ENCODE measurements at places on chromosomes 12 and 14.

GRCh38 chr12:80648881-80649280 lies 58.6 kb upstream of the MYF6 start:
- DNase-seq = no peak

GRCh38 chr12:75960954-75961661 lies 70.5 kb downstream of the PHLDA1 start:
- DNase-seq = no peak

- no peak for DNase-seq
Observed at GRCh38 chr12:15114501-15114900, 106.7 kb downstream of the RERG start.

DNA sequence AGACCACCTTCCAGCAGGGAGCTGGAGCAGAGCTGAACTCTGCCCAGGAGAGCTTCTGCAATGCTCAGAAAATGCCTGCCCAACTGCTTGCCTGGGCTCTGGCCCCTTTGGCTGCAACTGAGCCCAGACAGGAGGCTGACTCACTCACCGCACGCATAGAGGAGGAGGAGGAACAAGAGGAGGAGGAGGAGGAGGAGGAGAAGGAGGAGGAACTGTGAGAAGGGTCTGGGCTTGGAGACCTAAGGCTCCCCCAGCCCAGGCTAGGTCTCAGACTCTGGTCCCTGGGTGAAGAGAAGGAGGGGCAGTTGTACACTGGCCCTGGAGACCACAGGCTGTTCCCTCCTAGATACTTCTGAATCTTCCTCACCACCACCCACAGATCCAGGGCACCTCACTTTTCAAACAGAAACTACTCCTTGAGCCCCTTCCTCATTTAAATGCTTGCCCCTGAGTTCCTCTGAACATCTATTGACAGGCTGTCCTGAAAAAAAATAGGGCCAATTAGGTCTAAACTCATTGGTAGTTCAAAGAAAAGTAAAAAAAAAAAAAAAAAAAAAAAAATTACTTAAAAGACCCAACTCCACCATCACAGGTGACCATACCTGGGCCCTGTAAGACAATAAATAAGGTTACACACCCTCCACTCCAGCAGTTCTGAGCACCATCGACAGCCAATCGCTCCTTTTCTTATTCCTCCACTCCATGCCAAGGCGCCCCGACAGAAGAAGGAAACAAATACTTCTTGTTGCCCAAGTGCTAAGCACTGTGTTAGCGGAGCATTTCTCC lies 674 bp downstream of the VDR start:
- DNase-seq = peak; percentile 70

GRCh38 chr14:103243764-103244737 lies 90.0 kb upstream of the EIF5 start:
- no peak for DNase-seq

- no peak for DNase-seq
Observed at GRCh38 chr12:57992001-57992400, 50.6 kb downstream of the ATP23 start.

DNA sequence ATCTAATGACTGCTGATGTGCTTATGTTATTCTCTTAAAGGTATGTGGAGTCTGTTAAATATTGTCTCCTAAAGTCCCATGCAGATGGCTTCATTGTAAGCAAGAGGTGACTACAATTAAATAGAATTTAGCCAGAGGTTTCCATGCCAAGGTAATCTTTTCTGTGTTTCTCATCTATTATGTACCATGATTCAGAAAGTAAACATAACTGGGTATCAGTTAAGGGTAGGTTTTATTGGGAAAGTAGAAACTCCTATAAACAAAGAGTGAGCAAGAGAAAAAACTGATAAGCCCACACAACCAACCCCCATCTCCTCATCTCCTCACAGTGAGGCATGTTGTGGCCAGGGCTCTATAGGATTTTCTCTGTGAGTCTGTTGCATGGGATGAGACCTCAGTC lies 611.7 kb downstream of the SNAPC1 start:
- DNase-seq = no peak

- no peak for DNase-seq
Observed at GRCh38 chr14:65352964-65353530, 59.5 kb upstream of the FUT8 start.

- DNase-seq = no peak
Observed at GRCh38 chr14:32203928-32204357, 874 bp upstream of the RNU6-8 start.

GRCh38 chr12:64268409-64268808 lies 46.3 kb upstream of the KICS2 start:
- DNase-seq = no peak

- DNase-seq = no peak
Observed at GRCh38 chr12:116662612-116663144, 75.2 kb downstream of the SPRING1 start.

DNA sequence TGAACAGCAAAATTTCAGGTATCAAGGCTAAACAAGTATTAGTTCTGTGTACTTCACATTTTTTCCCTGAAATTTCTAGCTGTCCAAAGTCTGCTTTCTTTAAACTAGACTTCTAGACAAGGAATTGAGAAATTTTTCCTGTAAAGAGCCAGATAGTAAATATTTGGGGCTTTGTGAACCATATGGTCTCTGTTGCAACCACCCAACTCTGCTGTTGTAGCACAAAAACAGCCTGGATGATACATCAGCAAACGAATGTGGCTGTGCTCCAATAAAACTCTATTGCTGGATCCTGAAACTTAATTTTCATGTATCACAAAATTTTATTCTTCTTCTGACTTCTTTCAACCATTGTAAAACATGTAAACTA lies 96.0 kb upstream of the SLC38A4 start:
- no peak for DNase-seq

- DNase-seq = no peak
Observed at GRCh38 chr14:90332271-90332584, 487 bp upstream of the NRDE2 start.

GRCh38 chr12:15544589-15544988 lies 222.3 kb downstream of the PTPRO start:
- no peak for DNase-seq
